ENCODE measurements at places on chromosomes 3 and 15.

GRCh38 chr3:168616915-168617314 is 521.2 kb upstream of the GOLIM4 start:
- no peaks in the 10 kb centered on the region for H3K36me3 ChIP-seq
- no peak overlapping the region for H3K27ac ChIP-seq

DNA sequence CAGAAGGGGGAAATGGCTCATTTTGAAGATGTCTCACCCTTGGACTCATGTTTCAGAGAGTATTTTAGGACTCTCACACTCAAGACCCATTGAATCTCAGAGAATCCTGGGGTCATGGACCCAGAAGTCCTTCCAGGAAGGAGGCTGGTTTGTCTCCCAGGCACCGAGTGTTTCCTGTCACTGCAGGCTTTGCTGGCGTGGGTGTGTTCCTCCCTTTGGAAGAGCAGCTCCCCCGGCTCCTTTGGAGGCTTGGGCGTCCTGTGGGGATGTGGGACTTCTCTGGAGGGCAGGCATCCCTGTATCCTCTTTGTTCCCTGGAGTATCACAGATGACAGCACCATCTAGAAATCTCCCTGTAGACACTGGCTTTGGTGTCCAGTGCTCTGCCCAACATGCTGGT is 40.0 kb downstream of the DNAH1 start:
- H3K4me3 ChIP-seq: no peak overlapping the region
- no peaks in the 10 kb centered on the region for H3K27me3 ChIP-seq
- DNase-seq: no peak

DNA sequence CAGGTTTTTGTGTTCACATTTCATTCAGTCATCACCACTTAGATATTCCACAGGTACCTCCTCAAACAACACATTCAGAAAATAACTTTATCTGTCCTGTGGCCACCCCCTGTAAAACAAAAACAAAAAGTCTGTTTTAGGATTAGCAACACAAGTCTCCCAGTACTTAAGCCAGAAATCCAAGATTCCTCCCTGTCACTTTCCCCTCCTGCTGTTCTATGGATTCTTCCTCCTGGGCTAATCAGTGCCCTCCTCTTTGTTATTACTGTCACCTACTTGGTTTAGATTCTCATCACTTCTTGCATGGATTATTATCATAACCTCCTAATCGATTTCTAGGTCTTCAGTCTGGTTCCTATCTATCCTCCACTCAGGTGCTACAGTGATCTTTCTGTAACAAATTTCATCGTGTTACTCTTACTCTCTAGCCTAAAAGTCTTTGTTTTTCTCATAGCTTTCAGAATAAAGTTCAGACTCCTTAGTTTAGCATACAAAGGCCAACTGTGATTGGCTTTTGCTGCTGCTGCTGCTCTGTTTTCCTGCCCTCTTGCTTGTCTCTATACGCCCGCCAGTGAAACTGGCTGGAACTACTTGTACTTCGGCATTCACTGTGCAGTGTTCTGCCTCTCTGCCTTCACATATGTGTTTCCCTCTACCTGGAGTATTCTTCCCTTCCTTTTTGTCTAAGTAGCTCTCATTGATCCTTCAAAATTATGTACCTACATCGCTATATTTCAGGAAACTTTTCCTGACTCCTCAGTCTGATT is 32.2 kb downstream of the PPP2R3A start:
- no peak for DNase-seq
- H3K4me1 ChIP-seq: peaks cover 11% of the 10 kb centered on the region
- H3K27ac ChIP-seq: no peak overlapping the region
- H3K27me3 ChIP-seq: no peaks in the 10 kb centered on the region

- no peaks in the 10 kb centered on the region for H3K27me3 ChIP-seq
- no peak overlapping the region for H3K27ac ChIP-seq
- no peak overlapping the region for H3K4me3 ChIP-seq
- no peaks in the 10 kb centered on the region for H3K4me1 ChIP-seq
Measured at GRCh38 chr3:15539066-15539465, 17.6 kb upstream of the COLQ start.

DNA sequence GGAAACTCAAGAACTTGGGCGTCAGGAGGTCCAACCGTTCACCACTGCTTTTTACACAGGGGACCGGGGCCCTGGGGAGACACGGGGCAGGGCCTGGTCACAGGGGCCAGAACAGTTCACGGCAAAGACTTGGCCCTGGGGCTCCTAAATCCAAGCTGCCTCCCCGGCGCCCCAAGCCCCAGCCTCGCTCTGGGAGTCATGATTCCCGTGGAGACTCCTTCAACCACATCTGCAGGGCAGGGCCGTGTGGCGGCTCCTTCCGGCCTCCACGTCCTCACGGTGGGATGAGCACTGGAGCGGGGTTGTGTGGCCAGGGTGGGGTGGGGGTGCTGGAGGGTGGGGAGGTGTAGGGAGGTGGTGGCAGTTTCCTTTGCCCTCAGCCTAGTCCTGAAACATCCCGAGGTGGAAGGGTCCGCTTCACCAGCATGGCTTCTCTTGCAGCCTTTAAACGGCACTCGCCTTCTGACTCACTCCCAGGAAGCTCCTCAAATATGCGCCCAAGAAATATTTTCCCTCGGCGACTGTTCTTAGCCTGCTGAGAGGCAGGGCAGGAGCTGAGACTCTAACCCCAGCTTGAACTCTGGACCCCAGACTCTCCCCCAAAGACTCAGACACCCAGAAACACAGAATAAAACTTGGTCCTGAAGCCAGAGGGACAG is 1.8 kb downstream of the MUC4 start:
- no peak overlapping the region for H3K27ac ChIP-seq
- peaks cover 2% of the 10 kb centered on the region for H3K27me3 ChIP-seq
- no peaks in the 10 kb centered on the region for H3K36me3 ChIP-seq
- no peak for DNase-seq

GRCh38 chr3:34268032-34268709 is 469.7 kb downstream of the PDCD6IP start:
- no peaks in the 10 kb centered on the region for H3K4me1 ChIP-seq
- no peak for DNase-seq
- H3K36me3 ChIP-seq: no peaks in the 10 kb centered on the region
- no peaks in the 10 kb centered on the region for H3K27me3 ChIP-seq
- H3K27ac ChIP-seq: no peak overlapping the region

DNA sequence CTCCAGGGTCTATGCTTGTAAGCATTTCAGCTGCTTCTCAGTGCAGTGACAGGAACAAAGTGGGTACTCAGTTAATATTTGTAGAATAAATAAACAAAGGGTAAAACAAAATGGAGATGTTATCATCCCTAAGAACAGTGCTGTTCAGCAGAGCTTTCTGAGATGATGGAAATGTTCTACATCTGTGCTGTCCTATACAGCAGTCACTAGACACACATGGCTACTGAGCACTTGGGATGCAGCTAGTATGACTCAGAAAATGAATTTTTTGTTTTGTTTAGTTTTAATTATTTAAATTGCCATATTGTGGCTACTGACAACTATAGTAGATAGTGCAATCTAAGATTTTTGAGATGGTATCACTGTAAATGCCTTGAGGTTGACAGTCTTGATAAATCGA is 283.8 kb upstream of the ADAMTS9 start:
- no peaks in the 10 kb centered on the region for H3K27me3 ChIP-seq
- no peak overlapping the region for H3K4me3 ChIP-seq
- H3K27ac ChIP-seq: no peak overlapping the region
- peaks cover 2% of the 10 kb centered on the region for H3K4me1 ChIP-seq

- H3K27ac ChIP-seq: no peak overlapping the region
- DNase-seq: no peak
- H3K36me3 ChIP-seq: peaks cover 8% of the 10 kb centered on the region
- no peaks in the 10 kb centered on the region for H3K4me1 ChIP-seq
- H3K4me3 ChIP-seq: no peak overlapping the region
Measured at GRCh38 chr3:129911261-129911861, 17.9 kb upstream of the TMCC1 start.

GRCh38 chr3:135753506-135753905 is 212.0 kb upstream of the PPP2R3A start:
- H3K27ac ChIP-seq: no peak overlapping the region
- H3K4me3 ChIP-seq: no peak overlapping the region
- peaks cover 3% of the 10 kb centered on the region for H3K4me1 ChIP-seq
- H3K36me3 ChIP-seq: no peaks in the 10 kb centered on the region

DNA sequence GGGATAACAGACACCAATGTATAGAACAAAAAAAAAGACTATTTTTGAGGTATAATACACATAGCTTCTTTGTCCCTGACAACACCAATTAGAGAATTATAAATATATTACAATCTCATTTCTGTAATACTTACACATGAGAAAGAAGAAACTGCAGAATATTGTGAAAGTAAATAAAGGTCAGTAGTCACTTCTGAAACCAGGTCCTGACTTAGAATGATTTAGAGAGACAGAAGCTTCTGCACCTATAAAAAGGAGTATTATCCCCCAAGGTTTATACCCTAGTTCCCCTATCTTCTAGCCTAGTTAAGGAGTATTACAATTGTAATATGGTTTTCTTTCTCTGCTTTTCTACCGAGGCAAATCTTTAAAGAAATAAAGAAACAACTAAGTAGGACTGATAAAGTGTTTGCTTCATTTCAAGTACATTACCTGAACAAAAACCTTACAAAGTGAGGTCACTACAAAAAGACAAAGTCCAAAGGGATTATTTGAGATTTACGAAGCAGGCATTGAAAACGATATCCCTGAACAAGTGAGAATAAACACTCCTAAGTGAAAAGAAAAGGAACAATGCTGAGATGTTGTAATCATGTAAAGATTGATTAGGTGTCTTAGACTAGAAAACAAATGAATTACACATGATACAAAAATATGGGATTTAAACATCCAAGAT is 103.0 kb downstream of the GBE1 start:
- no peak for DNase-seq
- H3K27me3 ChIP-seq: no peaks in the 10 kb centered on the region
- no peaks in the 10 kb centered on the region for H3K4me1 ChIP-seq
- no peak overlapping the region for H3K4me3 ChIP-seq
- no peak overlapping the region for H3K27ac ChIP-seq
- no peaks in the 10 kb centered on the region for H3K36me3 ChIP-seq

DNA sequence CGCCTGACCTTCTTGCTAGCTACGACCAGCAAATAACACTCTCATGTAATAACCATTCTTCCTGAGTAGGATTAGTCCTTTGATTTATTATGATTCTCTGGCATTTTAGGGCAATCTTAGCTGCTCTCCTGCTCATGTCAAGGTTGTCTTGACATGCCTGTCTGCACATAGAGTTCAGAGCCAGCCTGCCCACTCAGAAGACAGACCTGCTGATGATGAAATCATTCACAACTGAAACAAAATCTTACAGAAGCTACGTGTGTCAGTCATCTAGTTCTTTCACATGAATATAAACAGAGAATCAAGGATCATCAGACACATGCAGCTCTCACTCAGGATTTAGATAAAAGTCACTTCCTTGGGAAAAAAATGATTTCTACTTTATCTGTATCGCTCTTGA is 173.6 kb upstream of the LYSMD4 start:
- no peak overlapping the region for H3K27ac ChIP-seq
- H3K4me3 ChIP-seq: no peak overlapping the region
- H3K4me1 ChIP-seq: no peaks in the 10 kb centered on the region
- H3K27me3 ChIP-seq: no peaks in the 10 kb centered on the region
- DNase-seq: no peak

- no peak overlapping the region for H3K4me3 ChIP-seq
- H3K36me3 ChIP-seq: no peaks in the 10 kb centered on the region
- DNase-seq: no peak
- no peaks in the 10 kb centered on the region for H3K27me3 ChIP-seq
- H3K27ac ChIP-seq: no peak overlapping the region
- H3K4me1 ChIP-seq: no peaks in the 10 kb centered on the region
Measured at GRCh38 chr3:158181096-158181495, 71.2 kb downstream of the RSRC1 start.

DNA sequence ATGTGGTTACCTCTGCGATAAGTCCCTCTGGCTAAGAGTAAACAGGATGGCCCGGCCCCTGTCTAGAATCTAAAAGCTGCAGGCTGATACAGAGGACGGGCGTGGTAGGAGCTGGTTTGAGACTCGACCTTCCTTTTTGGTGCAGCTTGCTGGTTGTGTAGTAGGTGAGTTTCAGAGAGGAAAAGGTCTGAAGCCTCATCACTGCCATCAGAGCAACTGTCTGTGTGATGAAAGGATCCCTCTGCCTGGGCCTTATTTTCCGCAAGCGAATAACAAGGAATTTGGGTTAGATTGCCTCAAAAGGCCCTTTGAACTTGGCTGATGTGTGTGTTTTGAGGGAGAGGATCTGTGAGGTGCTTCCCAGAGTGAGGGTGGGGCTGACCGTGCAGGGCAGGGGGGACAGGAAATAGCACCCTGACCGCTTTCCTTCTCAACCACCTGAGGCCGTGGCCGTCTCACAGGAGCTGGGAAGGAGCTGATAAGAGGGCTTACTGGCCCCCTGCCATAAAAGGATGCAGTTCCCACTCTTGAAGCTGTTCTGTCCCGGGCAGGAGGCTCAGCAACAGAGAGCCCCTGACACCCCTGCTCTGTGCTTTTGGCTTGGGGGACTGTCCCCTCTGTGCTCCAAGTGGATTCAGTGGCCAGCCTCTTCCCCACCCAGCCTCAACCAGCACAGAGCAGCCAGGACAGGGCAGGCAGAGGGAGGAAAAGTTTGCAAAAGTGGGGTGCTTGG is 45.6 kb upstream of the TFRC start:
- DNase-seq: no peak
- no peaks in the 10 kb centered on the region for H3K36me3 ChIP-seq
- H3K27me3 ChIP-seq: no peaks in the 10 kb centered on the region
- no peak overlapping the region for H3K4me3 ChIP-seq
- H3K27ac ChIP-seq: no peak overlapping the region
- H3K4me1 ChIP-seq: peaks cover 6% of the 10 kb centered on the region

GRCh38 chr15:73560501-73561117 is 72.6 kb downstream of the NPTN start:
- no peak for DNase-seq
- H3K27ac ChIP-seq: no peak overlapping the region
- H3K4me3 ChIP-seq: no peak overlapping the region

DNA sequence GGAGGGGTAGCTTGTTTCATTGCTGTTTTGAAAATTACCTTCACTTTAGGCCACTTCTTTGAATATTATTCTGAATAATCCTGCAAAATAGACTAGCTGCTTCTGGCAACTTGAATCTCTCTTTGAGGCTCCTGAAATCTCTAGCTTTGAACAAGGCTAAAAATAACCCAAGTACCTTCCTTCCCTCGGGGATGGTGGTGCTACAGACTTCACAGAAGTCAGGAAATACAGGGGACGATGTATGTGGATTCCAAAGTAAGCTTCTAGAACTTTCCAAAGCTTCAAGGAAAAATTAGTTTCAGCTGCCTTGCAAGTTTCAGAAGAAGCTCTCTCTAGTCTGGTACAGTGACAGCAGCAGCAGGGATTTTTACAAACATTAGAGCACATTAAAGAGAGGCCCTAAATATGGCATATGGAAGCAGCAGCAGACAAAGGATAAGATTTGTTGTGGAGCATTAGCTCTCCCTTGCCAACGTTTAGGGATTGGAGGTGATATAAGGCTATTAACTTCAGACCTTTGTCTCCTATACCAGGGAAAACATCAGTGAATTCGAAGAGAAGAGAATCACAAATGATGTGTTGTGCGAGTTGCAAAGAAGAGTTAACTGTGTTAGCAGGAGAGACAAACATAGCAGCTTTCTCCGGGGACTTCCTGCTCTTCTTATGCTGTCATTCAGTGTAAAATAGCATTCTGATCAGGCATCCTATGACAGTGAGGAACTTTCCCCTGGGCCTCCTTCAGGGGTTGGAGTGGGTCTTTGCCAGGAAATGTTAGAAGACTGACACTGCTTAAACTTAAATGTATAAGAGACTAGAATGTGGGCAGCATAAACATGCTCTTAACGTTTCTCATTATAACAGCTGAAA is 783.0 kb upstream of the ARPP21 start:
- DNase-seq: no peak
- peaks cover 11% of the 10 kb centered on the region for H3K4me1 ChIP-seq
- no peak overlapping the region for H3K4me3 ChIP-seq
- no peaks in the 10 kb centered on the region for H3K27me3 ChIP-seq
- H3K27ac ChIP-seq: no peak overlapping the region

- no peak overlapping the region for H3K4me3 ChIP-seq
- DNase-seq: no peak
- H3K4me1 ChIP-seq: peaks cover 5% of the 10 kb centered on the region
- no peak overlapping the region for H3K27ac ChIP-seq
- H3K36me3 ChIP-seq: no peaks in the 10 kb centered on the region
Measured at GRCh38 chr3:59408047-59408624, 358.3 kb upstream of the CFAP20DC start.
